ENCODE measurements at places on chromosomes 4 and X. TPM values are rescaled to one million over a fixed set of nuclear protein-coding genes. Genes with fewer than 3 reads are reported as not detected.

- no peak for DNase-seq
Observed at GRCh38 chr4:84808332-84808731, 158.2 kb downstream of the WDFY3 start.

DNA sequence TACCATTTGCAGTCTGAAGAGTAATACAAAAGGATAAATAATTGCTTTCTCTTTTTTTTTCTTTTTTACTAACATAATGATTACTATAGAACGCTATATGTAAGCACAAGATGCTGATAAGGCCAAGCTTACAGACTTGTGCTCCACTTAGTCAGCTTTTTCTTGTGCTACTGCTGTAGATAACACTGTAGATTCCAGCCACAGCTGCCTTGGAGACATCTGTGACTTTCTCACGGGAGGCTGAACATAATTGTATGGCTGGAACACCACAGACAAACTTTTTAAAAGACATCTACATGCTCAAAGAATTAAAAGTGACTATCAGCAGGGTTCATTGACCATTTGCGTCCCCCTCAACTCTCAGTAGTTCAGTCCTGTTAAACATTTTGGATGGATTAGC lies 381.7 kb upstream of the AMOT start:
- DNase-seq: no peak

SSX4 gene
- not detected for total RNA-seq

SPINK2 gene
- total RNA-seq: not detected
